ENCODE measurements at places on chromosomes 6 and 20. TPM values are rescaled to one million over a fixed set of nuclear protein-coding genes. Genes with fewer than 3 reads are reported as not detected.

The RNF144B gene
- total RNA-seq: 3.6 TPM

The HRH3 gene
- not detected for total RNA-seq

The TAAR6 gene
- total RNA-seq: not detected

The IMPG1 gene
- not detected for total RNA-seq

The NKAIN4 gene
- total RNA-seq: not detected

The RAB32 gene
- not detected for total RNA-seq

The PRR18 gene
- not detected for total RNA-seq

The HLA-G gene
- total RNA-seq: 1.6 TPM

The SNX21 gene
- total RNA-seq: 2.0 TPM

The KCNQ2 gene
- 0.37 TPM for total RNA-seq

The EFCAB8 gene
- 0.47 TPM for total RNA-seq

The TXLNB gene
- total RNA-seq: 0.62 TPM

The SLC32A1 gene
- total RNA-seq: not detected

The KCNS1 gene
- 0.08 TPM for total RNA-seq

The HDGFL1 gene
- not detected for total RNA-seq

The TNF gene
- total RNA-seq: 18.5 TPM
